Common myeloid progenitor, CD34-positive (primary cell): ENCODE measurements at places on chromosomes 6 and 20.

DNA sequence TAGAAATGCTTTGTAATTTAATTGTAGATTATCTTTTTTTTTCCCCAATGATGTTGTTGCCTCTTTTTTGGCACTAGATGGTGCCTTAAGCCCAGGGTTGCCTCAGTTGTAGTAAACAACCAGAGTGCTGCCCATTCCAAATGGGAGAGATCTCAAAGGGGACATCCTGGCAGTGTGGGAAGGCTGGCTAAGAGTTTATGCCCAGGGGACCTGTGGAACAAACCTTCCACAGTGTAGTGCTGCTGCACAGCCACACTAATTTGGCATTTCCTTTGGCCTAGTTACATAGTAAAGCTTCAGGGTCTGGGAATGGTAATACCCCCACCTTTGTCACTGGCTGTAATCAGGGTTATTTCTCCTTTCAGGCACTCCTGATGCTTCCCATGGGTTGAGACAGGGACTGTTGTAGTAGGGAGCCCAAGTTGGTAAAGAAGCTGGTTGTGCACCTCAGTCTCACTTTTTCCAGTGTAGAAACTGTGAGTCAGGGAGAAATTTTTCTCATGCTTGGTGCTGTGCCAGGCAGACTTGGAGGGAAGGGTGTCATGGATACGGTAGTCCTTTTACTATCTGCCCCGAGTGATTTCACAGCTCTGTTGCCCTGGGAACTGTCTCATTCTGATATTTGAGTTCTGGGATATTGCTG, 177.8 kb upstream of the ECI2 start:
- H3K27me3 ChIP-seq, result no peaks in the 10 kb centered on the region
- H3K4me1 ChIP-seq, result peaks cover 17% of the 10 kb centered on the region
- no peak overlapping the region for H3K4me3 ChIP-seq
- DNase-seq, result no peak
- no peak overlapping the region for H3K27ac ChIP-seq

GRCh38 chr6:127302728-127303660, 36.3 kb downstream of the RNF146 start:
- H3K4me1 ChIP-seq, result no peaks in the 10 kb centered on the region
- H3K4me3 ChIP-seq, result no peak overlapping the region
- H3K27me3 ChIP-seq, result no peaks in the 10 kb centered on the region
- no peak overlapping the region for H3K27ac ChIP-seq
- peaks cover 5% of the 10 kb centered on the region for H3K36me3 ChIP-seq
- DNase-seq, result peak; percentile 58

- H3K4me1 ChIP-seq, result no peaks in the 10 kb centered on the region
- no peaks in the 10 kb centered on the region for H3K36me3 ChIP-seq
- DNase-seq, result no peak
- H3K4me3 ChIP-seq, result no peak overlapping the region
- H3K27ac ChIP-seq, result no peak overlapping the region
Measured at GRCh38 chr6:84280030-84280429, 52.6 kb upstream of the CEP162 start.

DNA sequence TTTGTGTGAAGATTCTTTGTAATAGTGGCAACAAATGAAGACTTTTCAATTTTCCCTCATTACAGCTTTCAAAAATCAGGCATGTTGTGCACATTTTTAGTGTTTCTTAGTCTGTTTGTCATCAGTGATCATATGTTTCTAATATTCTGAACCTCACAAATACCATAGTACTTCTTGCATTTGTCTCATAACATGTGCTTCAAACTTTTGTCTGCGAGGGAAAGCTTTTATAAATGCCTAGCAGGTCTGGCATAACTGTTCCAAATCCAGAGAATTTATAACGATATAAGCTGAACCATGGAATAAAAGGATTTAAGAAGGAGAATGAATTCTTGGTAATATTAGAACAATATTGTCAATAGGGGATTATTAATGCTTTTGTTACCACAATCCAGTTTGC, 670.2 kb downstream of the RFPL4B start:
- H3K4me1 ChIP-seq, result no peaks in the 10 kb centered on the region
- H3K36me3 ChIP-seq, result no peaks in the 10 kb centered on the region
- no peaks in the 10 kb centered on the region for H3K27me3 ChIP-seq
- no peak overlapping the region for H3K4me3 ChIP-seq
- H3K27ac ChIP-seq, result no peak overlapping the region

DNA sequence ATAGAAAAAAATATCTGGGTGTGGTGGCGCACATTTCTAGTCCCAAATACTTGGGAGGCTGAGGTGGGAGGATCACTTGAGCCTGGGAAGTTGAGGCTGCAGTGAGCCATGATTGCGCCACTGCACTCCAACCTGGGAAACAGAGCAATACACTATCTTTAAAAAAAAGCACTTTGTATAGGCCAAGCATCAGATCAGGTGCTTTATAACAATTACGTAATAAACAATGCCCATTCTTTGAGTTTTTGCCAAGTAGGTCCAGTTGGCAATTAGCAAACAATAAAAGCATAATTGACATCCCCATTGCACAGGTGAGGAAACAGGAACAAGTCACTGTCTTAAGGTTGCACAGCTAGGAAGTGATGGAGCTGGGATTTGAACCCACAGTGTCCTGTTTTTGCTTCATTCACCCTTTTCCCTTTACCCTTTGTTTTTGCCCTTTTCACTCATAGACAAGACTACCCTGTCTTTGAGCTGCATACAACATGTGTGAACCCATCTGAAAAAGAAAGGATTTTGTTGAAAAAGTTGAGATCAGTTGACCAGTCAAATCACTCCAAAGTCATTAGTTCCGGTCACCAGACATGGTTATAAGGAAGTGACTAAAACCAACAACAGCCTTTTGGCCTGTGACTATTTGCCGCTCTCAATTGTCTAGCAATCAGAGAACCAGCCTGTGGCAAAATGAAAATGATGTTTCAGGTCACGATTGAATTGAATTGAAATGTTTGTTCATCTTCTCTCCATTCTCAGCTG, 303.6 kb downstream of the TFAP2C start:
- H3K27ac ChIP-seq, result no peak overlapping the region
- no peak for DNase-seq
- H3K4me3 ChIP-seq, result no peak overlapping the region
- no peaks in the 10 kb centered on the region for H3K4me1 ChIP-seq

- DNase-seq, result no peak
- H3K27me3 ChIP-seq, result no peaks in the 10 kb centered on the region
- H3K4me1 ChIP-seq, result no peaks in the 10 kb centered on the region
- H3K36me3 ChIP-seq, result no peaks in the 10 kb centered on the region
- H3K27ac ChIP-seq, result no peak overlapping the region
- no peak overlapping the region for H3K4me3 ChIP-seq
Measured at GRCh38 chr6:153436351-153436750, 305.3 kb upstream of the RGS17 start.
